ENCODE measurements at places on chromosomes 16 and 17. TPM values are rescaled to one million over a fixed set of nuclear protein-coding genes. Genes with fewer than 3 reads are reported as not detected.

DNA sequence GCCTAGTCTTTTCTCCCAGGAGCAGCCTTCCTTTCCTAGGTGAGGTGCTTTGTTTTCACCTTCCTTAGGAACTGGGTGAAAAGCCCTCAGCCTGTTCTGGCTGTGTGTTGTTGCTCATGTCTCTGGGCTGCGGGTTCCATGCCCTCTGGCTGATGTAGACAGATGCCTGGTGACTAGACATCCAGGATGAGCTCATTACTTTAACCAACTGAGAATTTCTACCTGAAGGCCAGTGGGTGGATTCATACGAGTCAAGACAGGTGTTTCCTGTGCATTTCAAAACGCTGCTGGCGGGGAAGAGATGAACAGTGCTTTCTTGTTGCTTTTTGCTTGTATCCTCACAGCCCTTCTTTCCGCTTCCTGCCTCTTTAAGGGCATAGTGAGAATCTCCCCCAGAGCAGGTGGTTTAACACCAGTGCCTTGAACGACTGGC, 22.3 kb downstream of the SAP30BP start:
- H3K27me3 ChIP-seq = no peaks in the 10 kb centered on the region
- DNase-seq = no peak
- H3K4me1 ChIP-seq = peaks cover 86% of the 10 kb centered on the region
- H3K27ac ChIP-seq = peak overlapping the region; percentile 67

- H3K36me3 ChIP-seq = no peaks in the 10 kb centered on the region
- no peak for DNase-seq
- H3K27ac ChIP-seq = no peak overlapping the region
- H3K4me1 ChIP-seq = peaks cover 14% of the 10 kb centered on the region
- H3K4me3 ChIP-seq = no peak overlapping the region
Observed at GRCh38 chr17:48814504-48814903, 2.5 kb downstream of the TTLL6 start.

DNA sequence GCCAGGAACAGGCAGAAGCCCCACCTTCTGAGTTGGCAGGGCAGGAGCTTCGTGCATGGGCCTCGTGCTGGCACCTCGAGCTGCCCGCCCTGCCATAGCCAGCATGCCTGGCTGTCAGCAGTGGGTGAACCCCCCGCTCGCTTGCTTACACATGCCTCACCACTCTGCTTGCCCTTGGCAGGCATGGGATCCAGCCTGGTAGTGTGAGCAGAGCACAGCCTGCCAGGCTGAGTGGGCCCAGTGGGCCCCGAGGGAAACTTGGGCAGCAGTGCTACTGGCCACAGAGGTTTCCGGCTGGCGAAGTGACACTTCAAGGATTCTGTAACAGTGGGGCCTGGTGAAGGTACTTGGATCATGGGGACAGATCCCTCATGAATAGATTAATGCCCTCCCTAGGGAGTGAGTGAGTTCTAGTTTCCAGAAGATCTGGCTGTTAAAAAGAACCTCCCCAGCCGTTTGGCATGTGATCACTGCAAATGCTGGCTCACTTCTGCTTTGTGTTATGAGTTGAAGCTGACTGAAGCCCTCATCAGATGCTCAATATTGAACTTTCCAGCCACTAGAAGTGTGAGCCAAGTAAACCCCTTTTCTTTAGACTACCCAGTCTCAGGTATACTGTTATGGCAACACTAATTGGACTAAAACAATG, 114.7 kb downstream of the BCAS3 start:
- H3K4me3 ChIP-seq = no peak overlapping the region
- no peak overlapping the region for H3K27ac ChIP-seq
- no peaks in the 10 kb centered on the region for H3K4me1 ChIP-seq
- H3K36me3 ChIP-seq = no peaks in the 10 kb centered on the region
- H3K27me3 ChIP-seq = no peaks in the 10 kb centered on the region

DNA sequence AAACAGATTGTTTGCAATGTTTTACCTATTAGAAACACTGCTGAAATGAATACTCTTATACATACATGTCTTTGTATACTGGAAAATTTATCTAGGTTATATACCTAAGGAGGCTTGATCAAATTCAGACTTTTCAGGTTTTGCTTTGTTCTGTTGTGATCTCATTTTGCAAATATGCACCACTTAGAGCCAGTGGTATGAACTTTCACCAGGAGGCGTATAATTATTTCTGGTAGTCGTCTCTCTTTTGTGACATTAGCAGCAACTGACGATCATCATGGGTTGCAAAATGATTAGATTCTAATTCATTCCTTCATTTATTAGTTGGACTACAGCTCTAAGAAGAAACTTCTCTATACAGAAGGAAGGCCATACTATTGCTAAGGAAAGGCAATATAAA, 26.9 kb downstream of the AP1G1 start:
- H3K4me3 ChIP-seq = no peak overlapping the region
- H3K4me1 ChIP-seq = peaks cover 20% of the 10 kb centered on the region
- H3K27me3 ChIP-seq = no peaks in the 10 kb centered on the region
- H3K27ac ChIP-seq = no peak overlapping the region

DNA sequence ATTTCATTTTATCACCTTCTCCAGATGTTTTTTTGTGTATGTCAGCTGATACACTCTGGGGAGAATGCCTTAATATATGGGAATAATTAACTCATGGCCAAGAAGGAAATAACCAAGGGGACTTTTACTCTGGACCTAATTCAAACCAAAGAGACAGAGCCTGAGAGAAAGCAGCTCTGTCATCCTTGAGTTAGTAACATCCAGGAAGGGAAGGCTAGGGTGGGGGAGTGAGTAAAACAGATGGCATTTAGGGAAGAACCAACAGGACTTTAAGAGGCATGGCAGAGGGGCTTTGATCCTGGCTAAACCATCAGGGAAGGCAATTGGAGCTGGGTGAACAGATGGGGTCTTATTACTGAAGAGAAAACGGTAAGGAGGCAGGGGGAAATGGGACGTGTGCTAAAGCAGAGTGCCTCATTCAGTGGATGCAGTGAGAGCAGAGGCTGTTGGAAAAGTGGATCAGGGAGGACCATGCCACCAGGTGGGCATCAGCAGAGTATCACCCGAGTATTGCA, 2.5 kb upstream of the SMPD3 start:
- no peaks in the 10 kb centered on the region for H3K36me3 ChIP-seq
- peaks cover 13% of the 10 kb centered on the region for H3K27me3 ChIP-seq
- DNase-seq = no peak
- no peak overlapping the region for H3K27ac ChIP-seq

The KRTAP1-1 gene
- total RNA-seq = not detected

DNA sequence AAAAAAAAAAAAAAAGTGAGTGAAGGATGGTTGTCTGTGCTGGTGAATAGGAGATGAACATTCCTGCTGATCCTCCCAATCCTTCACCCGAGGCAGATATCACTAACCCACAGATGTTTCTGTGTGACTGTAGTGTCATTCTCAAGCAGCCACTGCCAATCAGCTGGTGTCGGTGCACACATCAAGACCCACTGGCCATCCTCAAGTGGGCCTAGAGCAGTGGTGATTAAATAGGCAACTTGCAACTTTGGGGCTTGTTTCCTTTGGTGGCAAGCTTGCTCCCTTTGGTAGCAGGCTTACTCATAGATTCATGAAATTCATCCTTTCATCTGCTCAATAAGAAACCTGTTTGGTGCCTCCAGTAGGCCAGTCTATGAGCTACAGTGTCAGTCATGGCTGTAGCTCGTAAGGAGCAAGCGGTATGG, 51.1 kb upstream of the LGALS9 start:
- no peak overlapping the region for H3K27ac ChIP-seq
- peaks cover 9% of the 10 kb centered on the region for H3K36me3 ChIP-seq
- DNase-seq = no peak
- peaks cover 38% of the 10 kb centered on the region for H3K4me1 ChIP-seq
- H3K4me3 ChIP-seq = no peak overlapping the region
- H3K27me3 ChIP-seq = no peaks in the 10 kb centered on the region

The QRICH2 gene
- total RNA-seq = 4.5 TPM

GRCh38 chr17:2259769-2260536, 43.6 kb downstream of the SMG6 start:
- peaks cover 38% of the 10 kb centered on the region for H3K4me1 ChIP-seq
- no peak overlapping the region for H3K27ac ChIP-seq
- H3K27me3 ChIP-seq = no peaks in the 10 kb centered on the region
- no peak for DNase-seq
- no peaks in the 10 kb centered on the region for H3K36me3 ChIP-seq

The PCTP gene
- 28.1 TPM for total RNA-seq
